Stimulated activated naive CD8-positive, alpha-beta T cell treated with anti-CD3 and anti-CD28 coated beads, Interleukin-15, Interleukin-2, amounts not matched to agents 100 U/mL and 50 U/mL, for 24 hours (primary cell): ENCODE measurements at places on chromosomes 2 and 18.

DNA sequence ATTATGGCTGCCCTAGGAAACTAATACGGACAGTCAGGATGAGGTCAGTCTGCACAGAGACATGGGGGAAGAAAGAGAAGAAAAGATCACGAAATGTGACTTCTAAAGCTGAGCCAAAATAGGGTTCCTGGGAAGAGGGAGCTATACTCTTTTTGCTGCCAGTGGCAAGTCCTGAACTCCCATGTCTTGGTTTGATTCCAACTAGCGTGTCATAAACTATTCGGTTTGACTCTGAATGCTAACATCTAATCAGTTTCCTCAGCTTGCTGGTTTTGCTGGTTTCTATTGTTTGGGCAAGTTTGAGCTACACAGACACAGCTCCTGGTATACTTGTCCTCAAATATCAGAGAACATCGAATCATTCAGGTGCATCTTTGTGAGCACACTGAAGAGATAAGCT is 80.5 kb upstream of the CYP1B1 start:
- DNase-seq, result no peak

DNA sequence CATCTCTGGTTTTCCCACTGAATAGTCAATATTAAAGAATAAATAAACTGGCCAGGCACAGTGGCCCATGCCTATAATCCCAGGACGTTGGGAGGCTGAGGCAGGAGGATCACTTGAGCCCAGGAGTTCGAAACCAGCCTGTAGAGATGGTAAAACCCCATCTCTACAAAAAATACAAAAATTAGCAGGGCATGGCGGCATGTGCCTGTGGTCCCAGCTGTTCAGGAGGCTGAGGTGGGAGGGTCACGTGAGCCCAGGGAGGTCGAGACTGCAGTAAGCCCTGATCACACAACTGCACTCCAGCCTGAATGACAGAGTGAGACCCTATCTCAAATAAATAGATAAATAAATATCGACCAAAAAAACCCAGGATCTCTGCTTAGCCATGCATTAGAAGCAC is 50.2 kb upstream of the BIN1 start:
- no peak for DNase-seq

GRCh38 chr2:36530178-36530982 is 67.6 kb downstream of the FEZ2 start:
- DNase-seq, result no peak

DNA sequence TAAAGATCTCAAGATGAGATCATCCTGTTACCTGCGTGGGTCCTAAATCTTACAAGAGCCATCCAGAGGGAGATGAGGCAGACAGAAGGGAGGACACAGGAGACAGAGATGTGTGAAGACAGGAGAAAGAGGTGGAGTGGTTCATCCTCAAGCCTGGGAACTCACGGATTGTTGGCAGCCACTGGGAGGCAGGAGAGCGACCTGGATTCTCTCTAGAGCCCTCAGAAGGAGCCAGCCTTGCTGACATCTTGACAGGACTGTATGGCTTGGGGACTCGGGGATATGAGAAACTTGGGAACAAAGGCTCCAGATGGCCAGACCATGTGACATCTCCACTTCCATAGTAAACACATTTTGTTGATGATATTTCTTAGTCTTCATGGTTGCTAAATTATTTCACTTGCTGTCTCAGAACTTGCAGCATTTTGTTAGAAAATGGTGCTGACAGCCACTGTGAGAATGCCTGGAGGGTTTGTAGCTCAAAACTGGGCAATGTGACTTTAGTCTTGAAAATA is 57.8 kb upstream of the MC2R start:
- DNase-seq, result no peak

- no peak for DNase-seq
Observed at GRCh38 chr18:62784338-62784965, 69.1 kb downstream of the PHLPP1 start.

DNA sequence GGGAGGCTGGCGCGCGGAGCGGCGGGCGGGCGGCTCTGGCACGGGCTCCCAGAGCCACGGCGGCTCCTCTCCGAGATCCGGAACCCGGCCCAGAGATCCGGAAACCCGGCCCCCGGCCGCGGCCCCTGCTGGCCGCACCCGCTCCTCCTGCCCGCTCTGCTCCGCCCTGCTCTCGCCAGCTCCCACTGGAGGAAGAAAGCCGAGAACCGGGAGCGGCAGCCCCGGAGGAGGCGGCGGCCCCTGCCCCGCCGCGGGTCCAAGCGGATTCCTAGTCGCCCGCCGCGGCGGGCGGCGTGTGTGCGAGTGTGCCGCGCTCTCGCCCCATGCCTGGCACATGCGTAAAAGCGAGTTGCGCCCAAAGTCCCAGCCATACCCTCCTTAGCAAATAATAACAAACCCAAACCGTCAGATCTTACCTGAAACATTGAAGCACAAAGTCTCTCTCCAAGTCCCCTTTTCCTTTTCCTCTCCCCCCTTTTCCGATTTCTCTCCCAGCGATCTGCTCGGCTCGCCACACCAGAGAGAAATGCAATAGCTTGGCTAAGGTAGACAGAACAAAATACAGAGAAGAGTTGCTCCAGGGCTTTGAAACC is 108.7 kb upstream of the KCTD1 start:
- DNase-seq, result peak; percentile 13

DNA sequence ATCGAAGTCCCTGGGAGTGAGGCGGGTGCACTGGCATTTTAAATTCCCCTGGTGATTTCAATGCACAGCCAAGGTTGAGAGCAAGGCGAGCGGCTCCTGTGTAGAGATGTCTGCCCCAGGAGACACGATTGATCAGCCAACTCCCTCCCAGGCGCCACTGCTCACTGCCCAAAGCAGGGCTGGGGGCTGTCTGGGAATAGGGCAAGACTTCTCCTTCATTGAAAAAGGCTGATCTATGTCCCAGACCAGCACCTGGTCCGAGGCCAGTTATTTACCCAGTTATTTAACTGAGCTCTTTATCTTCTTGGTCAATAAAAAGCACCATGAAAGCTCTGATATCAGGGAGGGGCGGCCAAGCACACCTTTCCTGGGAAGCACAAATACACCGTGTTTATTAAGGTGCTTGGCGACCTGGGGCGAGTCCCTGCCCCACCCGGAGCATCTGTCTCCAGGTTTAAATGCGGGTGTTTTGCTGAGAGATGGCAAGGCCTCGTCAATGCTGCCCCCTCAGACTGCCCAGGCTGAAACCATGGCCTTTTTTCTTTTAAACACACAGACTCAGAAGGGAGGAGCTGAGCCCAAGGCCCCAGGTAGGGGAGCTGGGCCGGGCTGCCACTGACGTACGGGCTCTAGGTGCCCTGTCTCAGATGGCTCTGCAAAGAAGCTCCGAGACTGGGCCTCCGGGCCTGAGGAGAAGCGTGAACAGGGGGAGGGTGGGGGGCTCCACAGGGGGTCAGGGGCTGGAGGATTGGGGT is 73.9 kb upstream of the HPCAL1 start:
- DNase-seq, result no peak

- DNase-seq, result no peak
Observed at GRCh38 chr2:145631561-145631960, 1111.6 kb upstream of the ZEB2 start.

GRCh38 chr2:105032476-105032875 is 5.4 kb upstream of the MRPS9 start:
- DNase-seq, result no peak

GRCh38 chr18:59987102-59987501 is 87.3 kb downstream of the PMAIP1 start:
- no peak for DNase-seq

DNA sequence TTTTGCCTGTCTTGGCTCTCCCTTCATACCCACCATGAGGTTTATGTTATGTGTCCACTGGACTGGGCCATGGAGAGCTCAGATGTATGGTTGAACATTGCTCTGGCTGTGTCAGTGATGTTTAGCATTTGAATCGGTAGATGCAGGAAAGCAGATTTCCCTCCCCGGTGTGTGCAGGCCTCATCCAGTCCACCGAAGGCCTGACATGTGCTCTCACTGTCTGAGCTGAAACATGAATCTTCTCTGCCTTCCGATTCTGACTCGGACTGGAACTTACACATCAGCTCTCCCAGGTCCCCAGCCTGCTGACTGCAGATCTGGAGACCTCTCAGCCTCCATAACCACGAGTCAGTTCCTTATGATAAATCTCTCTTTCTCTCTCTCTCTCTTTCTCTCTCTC is 72.4 kb upstream of the SLC66A3 start:
- DNase-seq, result no peak

- DNase-seq, result peak; percentile 90
Observed at GRCh38 chr2:8685697-8686358, 4.0 kb downstream of the ID2 start.

- no peak for DNase-seq
Observed at GRCh38 chr2:138121666-138122661, 157.7 kb downstream of the HNMT start.

GRCh38 chr2:237533668-237534161 is 32.7 kb upstream of the PRLH start:
- DNase-seq, result no peak

GRCh38 chr2:83051538-83052170 is 1407.4 kb downstream of the SUCLG1 start:
- no peak for DNase-seq

DNA sequence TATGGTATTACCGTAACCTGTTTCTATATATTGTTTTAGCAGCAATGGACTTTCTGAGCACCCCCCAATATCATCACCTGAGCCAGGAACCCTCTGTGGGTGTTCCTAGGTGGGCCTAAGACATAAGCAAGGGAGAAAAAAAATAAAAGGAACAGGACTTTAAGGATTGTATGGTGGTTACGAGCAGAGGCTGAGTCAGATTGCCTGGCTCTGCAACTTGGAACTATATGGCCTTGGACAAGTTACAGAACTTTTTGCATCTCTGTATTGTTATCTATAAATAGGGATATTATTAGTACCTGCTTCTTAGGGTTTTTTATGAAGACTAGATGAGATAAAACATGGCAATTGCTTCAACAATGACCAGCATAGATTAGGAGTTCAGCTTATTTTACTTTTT is 34.9 kb downstream of the MFSD6 start:
- no peak for DNase-seq

DNA sequence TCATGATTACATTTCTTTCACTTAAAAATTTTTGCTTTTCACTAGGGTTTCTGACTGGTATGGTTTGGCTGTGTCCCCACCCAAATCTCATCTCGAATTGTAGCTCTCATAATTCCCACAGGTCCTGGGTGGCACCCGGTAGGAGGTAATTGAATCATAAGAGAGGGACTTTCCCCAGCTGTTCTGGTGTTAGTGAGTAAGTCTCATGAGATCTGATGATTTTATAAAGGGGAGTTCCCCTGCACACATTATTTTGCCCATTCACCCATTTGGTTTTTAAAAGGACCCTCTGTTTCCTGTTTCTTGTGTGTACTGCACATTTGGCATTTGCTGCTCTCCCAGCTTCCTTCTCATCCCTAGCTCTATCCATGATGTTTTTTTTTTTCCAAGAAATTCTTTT is 27.8 kb upstream of the NETO1 start:
- peak; percentile 3 for DNase-seq

- DNase-seq, result no peak
Observed at GRCh38 chr18:32707586-32707985, 65.2 kb downstream of the KLHL14 start.

DNA sequence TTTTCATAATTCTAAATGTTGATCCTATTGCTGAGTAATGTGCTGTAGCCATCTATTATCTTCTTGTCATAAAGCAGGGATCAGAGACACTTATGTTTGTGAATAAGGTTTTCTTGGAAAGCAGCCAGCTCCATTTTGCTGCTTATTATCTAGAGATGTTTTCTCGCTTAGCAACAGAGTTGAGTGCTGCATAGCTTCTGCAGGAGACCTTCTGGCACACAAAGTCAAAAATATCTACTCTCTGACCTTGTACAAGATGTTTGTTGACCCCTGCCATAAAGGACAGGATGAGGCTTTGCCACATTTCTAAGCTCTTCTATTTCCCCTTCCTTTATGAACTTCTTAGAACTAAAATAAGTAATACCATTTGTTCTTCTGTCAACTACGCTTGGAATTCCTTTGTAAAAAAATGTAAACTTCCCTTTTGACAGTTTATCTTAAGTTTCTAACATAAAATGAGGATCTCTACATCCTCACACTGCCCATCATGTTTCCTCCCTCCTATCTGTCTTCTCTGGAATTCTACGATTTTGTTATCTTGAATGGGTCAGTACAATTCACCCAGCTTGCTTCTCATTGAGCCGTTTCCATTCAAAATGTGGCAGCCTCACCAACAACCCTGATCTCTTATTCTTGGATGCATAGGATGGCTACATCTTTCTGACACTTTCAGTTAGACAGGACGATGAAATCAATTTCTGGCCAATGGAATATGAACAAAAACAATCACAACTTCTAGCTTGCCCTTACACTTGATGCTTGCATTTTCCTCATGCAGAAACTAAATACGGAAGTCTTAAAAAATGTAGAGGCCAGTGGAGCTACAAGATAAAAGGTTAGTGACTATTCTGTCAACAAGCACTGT is 1377.0 kb downstream of the SUCLG1 start:
- no peak for DNase-seq

DNA sequence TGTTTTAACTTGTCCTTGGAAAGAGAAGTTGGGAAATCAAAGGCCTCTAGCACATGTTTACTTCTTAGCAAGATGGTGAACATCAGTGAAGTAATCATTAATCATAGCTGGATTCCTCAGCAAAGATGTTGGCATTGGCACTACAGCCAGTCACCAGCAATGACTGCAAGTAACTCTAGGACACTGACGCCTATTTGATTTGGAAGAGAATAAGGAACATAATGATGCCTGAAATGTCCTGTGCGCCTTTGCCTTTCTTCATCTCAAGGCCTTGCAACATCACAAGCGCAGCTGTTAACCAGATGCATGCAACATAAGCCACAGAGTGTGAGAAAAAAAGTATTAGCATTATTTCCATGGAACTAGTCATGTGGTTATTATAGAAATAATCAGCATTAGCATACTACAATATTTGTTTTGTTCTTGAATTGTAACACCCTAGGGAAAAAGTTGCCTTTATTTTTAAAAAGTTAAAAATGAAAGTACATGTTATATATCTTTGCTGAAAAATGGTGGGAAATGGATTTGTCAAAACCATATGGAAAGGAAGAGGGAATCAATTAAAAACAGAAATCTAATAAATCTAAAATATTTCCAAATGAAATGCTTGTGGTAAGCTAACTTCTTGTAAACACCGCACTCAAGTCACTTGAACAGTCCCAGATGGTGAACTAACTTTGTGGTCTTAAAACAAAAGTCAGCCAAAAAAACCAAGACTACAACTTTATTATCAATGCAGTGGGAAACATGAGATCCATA is 55.6 kb downstream of the THADA start:
- no peak for DNase-seq

GRCh38 chr2:105915005-105915558 is 170.4 kb downstream of the NCK2 start:
- no peak for DNase-seq

DNA sequence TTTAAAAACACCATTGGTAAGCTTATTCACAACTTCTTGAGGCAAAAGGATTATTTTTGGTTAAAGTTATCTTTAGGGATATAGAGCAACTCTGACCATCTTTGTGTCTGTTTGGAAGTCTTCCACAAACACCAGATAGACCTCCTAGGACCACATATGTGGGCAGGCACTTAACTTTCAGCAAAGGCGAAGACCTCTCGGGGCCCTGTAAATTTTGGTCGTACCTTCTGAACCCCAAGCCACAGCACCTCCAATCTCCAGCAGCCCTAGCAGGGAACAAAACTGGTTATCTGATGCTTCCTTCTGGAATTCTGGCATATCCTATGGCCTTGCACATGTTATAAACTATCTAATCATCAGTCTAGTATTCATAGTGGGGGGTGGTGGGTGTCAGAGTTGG is 114.8 kb downstream of the MBD5 start:
- no peak for DNase-seq

- no peak for DNase-seq
Observed at GRCh38 chr2:165568361-165568760, 98.9 kb downstream of the CSRNP3 start.

- DNase-seq, result no peak
Observed at GRCh38 chr2:117411983-117412382, 402.5 kb upstream of the DDX18 start.

GRCh38 chr2:47569658-47570475 is 166.9 kb downstream of the MSH2 start:
- peak; percentile 13 for DNase-seq
